ENCODE measurements at places on chromosomes 4 and X.

DNA sequence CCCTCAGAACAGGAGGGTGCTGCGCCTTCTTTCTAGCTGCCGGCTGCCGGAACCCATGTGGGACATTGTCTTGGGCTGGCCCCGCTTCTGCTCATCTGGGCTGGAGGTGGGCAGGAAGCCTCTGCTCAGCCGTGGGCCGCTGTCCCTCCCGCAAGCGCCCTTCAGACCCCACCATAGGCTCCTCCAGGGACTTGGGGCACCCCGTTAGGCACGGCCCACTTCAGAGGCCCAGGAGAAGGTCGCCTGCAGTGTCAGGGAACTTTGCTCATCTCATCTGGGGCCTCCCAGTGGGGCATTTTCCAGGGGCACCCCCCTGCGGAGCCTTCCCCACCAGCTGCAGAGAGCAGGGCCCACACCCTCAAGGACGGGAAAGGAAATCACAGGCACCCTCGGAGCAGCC, 32.9 kb downstream of the DOK7 start:
- DNase-seq, result no peak

DNA sequence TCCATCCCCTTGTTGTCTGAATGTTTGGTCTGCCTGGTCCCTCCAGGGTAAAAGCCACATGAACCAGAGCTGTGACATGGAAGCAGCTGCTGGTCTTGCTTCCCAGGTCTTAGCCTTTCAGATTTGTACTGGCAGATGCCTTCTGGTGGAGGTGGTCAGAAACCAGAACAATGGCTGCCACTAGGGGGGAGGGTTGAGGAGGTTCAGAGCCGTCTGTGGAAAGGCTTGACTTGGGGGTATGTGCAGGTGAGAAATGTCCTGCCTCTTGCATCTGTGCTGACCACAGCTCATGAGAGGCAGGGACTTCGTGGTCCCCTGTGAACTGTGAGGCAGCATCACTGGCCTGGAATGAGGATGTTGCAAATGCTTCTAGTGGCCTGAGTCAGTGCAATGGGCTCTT, 144.2 kb upstream of the WDR1 start:
- no peak for DNase-seq

DNA sequence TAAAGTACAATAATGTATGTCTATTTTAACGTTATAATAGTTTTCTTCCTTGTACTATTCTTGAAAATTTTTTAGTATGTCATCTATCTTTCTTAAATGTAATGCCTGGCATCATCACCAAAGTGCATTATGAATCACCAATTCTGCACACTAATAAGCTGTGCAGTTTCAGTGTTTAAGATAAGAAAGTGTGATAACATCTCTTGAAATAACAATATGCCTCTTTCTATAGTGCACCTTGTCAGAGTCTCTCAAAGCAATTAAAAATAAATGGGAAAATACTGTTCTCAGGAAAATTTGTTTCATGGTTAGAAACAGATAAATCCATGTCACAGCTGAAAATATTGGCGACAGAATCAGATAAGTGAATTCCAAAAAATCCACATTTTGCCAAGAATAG, 457.4 kb upstream of the PCDH10 start:
- DNase-seq, result no peak

- no peak for DNase-seq
Observed at GRCh38 chr4:86633854-86634253, 39.7 kb downstream of the PTPN13 start.

- no peak for DNase-seq
Observed at GRCh38 chr4:71913275-71913674, 118.5 kb upstream of the NPFFR2 start.

- DNase-seq, result no peak
Observed at GRCh38 chr4:123896446-123897071, 500.0 kb downstream of the SPRY1 start.

DNA sequence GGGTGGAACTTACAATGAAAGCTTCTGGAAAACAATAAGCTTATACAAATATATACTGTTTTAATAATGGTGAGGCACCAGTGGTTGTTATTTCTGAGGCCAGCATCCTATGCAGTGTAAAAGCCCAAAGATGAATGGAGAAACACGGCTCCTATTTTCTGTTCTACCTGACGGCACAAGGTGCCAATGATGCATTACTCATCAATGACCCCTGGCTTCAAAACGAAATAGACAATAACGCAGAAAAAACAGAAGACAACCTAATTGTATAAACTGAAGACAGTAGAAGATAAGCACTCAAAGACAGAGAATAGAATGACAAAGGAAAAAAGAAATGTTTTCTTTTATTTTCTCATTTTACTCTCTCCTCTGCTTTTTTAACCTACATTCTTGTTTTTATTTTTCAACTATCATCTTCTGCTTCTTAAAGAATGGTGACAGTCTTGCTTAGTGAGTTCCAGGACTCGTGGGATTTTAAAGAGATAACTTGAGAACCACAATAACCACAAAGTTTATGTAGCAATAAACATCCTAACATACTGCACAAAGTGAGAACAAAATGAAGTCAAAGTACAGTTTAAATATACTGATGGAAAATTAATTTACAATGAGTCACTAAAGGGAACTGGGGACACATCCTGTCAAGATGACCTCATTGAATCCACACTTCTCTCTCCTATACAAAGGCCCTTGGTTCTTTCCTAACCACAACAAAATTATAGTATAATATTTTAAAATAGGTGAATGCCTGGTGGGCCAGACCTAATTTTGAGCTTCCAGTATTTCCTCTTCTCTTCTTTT, 169.8 kb downstream of the BTC start:
- DNase-seq, result no peak

GRCh38 chrX:39614680-39614998, 483.1 kb downstream of the BCOR start:
- no peak for DNase-seq

DNA sequence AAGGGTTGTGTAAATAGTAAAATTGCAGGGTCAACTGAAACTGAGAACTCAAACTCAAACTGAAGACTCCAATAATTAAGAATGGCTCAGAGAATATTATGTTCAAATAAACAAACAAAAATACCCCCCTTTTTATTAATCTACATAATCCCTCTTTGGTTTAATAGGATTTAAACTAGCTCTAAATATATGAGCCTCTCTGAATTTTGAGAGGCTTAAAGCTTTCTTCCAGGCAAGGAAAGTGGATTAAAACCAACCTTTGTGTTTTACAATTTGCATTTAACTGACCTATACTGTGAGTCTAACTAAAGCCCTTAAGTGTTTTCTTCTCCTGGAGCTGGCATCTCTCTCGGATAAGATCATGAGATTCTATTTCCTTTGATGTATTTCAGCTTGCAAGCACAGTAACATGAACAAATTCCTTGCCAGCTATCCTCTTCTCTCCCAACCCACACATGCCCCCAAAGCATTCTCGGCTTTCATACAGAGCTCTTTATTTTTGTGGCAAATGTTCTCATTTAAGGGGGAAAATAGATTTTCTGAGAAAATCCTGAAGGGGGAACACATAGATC, 1310.8 kb upstream of the AGA start:
- no peak for DNase-seq

Data from anterior cingulate cortex (tissue), 58 donors.